D721Med (cell line): ENCODE measurements at places on chromosomes 12 and 14.

- DNase-seq: no peak
Measured at GRCh38 chr12:80864046-80864735, 73.5 kb downstream of the LIN7A start.

- DNase-seq: peak; percentile 14
Measured at GRCh38 chr14:24057271-24057670, 5.5 kb downstream of the CARMIL3 start.

- DNase-seq: no peak
Measured at GRCh38 chr14:105349992-105350391, 35.4 kb downstream of the PACS2 start.

GRCh38 chr12:53744130-53744441 lies 7.7 kb downstream of the CISTR start:
- DNase-seq: no peak

GRCh38 chr12:124610021-124610612 lies 42.7 kb upstream of the NCOR2 start:
- DNase-seq: no peak

- no peak for DNase-seq
Measured at GRCh38 chr14:91731986-91732385, at the start of gene CATSPERB. TSS of gene CATSPERB (minus strand) at chr14:91732086. CDS start at chr14:91729479, 2,607 bp downstream.

- DNase-seq: no peak
Measured at GRCh38 chr12:101305226-101305779, 25.4 kb downstream of the UTP20 start.
